A549 (cell line): ENCODE measurements at places on chromosomes 3 and 15.

- DNase-seq: no peak
Measured at GRCh38 chr15:74511583-74511982, 29.4 kb upstream of the ARID3B start.

DNA sequence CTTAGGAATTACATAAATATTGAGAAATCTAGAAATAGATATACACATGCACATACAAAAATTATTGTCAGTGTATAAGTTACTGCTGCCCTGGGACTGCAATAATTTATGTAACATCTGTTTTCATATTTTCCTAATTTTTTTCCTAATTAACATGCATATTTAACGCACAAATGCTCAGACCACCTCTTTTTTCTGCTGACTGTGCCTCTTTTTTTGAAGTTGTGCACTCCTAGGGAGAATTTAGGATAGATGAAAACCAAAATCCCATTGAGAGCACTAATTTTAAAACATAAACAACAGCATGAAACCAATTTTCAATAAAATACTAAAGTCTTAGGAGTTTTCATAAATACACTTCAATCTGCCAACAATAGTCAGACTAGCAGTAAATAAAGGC is 154.0 kb downstream of the TBC1D5 start:
- DNase-seq: no peak

DNA sequence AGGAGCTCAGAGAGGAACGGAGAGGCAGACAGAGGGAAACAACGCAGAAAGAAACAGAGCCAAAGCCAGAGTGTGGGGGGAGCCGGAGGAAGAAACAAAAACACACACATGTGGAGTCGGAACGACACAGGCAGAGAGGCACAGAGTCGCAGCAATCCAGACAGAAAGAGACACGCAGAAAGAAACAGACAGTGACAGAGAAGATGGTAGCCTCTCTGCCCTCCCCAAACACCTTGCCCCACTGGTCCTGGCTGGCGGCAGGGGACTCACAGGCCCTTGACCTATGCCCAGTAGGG is 1.7 kb downstream of the NCKIPSD start:
- DNase-seq: no peak

DNA sequence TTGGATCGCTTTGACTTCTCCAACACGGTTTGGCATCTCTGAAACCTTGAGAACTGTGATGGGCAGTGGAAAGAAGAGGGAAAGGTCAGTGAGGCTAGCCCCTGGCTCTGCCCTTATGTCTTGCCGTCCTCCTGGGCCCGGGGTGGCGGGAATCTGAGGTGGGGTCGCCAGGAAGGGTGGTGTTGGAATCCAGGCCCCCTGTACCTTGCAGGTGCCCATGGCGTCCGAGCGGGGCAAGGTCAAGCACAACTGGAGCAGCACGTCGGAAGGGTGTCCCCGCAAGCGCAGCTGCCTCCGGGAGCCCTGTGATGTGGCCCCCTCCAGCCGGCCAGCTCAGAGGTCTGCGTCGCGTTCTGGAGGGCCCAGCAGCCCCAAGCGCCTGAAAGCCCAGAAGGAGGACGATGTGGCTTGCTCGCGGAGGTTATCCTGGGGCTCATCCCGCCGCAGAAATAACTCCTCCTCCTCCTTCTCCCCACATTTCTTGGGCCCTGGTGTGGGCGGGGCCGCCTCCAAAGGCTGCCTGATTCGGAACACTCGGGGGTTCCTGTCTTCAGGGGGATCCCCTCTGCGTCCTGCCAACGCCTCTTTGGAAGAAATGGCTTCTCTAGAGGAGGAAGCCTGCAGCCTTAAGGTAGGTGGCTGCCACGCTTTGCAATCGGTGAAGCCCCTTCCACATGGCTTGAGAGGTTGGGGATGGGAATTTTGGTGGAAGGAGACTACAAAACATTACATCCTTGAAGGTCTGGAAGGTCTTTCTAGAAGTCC is 907 bp downstream of the TATDN2 start:
- peak; percentile 62 for DNase-seq

GRCh38 chr15:87599616-87600015 is 656.9 kb downstream of the NTRK3 start:
- DNase-seq: no peak

DNA sequence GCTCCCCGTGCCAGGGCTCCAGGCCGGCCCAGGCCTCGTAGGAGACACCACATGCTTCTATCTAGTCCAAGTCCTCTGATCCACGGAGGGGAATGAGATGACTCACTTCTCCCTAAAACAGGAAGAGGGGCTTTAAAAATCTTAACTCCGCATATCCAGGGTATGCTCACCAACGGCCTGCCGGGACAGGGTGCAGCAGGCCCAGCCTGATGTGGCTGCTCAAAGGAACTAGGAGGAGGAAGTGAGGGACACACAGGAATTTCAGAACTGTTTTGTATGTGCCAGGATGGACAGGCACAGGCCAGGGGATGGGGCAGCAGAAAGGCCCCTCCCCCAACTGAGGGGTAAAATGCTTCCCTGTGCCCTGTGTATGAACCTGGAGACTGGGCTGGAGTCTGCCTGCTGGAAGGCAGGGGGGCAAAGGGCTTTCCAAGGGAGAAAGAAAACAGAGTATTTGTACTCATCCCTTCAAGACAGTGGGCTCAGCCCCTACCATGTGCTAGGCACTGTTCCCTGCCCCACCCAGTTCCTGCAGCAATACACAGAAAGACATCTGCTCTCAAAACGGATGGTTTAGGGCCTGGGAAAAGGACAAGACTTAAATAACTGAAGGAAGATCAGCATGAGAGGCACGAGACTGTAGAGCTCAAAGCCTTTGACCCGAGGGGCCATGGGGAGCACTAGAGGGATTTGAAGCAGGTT is 22.1 kb downstream of the CHDH start:
- no peak for DNase-seq

DNA sequence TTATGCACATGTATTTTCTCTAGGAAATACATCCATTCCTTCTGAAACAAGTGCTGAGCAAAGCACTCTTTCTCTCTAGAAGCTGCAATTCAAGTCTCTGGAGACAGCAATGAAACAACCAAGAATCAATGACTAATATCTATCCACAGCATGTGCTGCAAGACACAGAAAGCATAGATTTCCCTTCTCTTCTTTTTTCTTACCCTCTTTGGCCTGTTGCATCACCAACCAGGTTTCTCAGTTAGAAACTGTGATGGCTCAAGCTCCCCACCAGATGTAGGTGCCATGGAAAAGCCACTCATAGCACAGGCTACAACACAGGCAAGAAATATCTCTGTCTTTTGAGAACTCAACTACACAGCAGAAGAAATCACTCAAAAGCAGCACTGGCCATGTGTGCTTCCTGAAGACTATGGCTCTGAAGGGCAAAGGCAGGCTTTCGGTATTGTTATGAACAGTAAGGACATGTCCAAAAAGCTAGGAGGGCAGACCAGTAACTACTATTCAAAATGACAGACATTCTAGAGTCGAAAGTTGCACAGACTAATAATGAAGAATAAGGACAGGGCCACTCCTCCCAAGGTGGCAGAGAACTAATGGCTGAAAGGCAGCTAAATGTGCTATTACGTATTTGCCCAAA is 15.5 kb downstream of the ZDHHC3 start:
- no peak for DNase-seq

DNA sequence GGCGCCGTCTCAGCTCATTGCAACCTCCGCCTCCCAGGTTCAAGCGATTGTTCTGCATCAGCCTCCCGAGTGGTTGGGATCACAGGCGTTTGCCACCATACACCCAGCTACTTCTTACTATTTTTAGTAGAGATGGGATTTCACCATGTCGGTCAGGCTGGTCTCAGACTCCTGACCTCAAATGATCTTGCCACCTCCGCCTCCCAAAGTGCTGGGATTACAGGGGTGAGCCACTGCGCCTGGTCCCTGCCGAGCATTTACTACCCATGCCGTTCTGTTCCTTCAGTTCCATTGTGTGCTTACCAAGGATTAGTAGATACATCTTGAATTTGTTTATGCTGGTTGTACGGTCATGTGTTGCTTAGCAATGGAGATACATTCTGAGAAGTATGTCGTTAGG is 10.3 kb downstream of the CHD2 start:
- no peak for DNase-seq

GRCh38 chr15:29465816-29466215 is 196.2 kb upstream of the NSMCE3 start:
- DNase-seq: no peak

- no peak for DNase-seq
Measured at GRCh38 chr15:67805666-67806516, 19.4 kb upstream of the SKOR1 start.

- no peak for DNase-seq
Measured at GRCh38 chr3:13115991-13116390, 42.8 kb upstream of the IQSEC1 start.

DNA sequence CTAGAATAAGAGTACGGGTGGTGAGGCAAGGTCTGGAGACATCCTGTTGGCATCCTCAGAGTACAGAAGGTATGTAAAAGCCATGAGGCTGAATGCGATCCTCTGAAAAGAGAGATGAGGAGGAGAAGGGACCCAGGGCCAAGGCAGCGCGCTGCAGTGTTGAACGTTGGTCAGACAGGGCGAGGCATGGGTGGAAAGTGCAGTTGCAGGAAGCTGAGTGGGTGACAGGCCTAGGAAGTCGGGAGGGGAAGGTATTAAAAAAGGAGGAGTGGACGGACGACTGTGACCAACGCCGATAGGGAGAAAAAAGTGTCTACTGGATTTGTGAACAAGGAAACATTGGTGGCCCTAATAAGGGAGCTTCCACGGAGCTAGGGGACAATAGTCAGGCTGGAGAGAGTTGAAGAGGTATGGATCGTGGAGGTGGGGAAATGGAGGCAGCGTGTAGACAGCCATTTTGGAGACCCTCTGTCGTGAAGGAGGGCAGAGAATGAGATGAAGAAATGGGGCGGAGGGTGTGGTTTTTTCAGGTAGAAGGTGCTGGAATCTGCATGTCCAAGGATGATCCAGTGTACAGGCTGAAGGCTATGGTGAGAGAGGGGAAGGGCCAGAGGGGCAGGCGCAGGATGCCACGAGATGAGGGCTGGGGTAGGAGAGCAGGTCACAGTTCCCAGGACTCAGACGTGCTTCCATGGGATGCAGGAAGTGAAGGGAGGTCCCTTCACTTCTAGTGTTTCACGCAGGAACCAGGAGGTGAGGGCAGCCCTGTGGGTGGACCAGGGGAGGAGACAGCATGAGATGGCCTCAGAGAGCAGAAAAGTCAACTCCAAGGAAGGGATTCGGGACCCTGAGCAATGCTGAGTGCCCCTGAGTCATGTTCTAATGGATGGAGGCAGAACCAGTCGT is 115.9 kb downstream of the ASB7 start:
- no peak for DNase-seq

- DNase-seq: no peak
Measured at GRCh38 chr3:71816767-71817156, 31.8 kb upstream of the PROK2 start.

GRCh38 chr3:194340757-194341400 is 10.2 kb downstream of the CPN2 start:
- no peak for DNase-seq

DNA sequence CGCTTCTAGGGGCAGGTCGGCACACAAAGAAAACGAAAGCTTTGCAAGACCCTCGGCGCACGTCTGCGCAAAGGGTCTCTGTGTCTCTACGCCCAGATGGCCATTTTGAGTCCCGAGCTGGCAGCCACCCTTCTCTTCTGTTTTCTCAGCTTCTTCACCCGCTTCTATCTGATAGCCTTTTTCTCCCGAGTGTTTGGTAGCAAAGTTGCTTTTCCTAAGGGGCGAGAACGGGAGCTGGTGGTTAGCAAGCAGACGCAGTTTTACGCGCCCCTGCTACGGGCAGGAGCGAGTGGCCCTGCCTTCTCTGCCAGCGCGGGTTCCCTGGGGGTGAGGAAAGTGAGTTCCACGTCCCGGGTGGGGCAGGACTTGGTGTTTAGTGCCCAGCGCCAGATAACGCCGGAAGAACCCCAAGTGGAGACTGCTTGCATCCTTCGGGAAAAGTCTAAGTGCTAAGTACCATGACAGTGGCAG is 2.9 kb upstream of the MKRN2 start:
- no peak for DNase-seq

DNA sequence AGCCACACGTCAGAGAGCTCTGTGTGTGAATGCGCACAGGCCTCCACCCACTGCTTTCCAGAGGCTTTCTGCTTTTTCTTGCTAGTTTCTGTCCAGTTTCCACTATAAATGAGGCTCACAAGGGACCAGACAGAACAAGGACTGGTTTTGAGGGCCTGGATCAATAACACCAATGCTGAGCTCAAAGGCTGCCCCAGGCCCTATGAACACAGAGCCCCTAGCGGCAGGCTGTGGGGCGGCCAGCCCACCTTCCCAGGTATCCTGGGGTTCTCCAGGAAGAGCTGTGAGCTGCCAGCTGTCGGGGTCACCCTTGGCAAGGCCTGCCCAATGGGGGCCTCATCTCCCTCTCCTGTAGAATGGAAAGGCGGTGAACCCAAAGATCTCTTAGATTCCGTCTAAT is 2.2 kb upstream of the ITIH3 start:
- DNase-seq: no peak

DNA sequence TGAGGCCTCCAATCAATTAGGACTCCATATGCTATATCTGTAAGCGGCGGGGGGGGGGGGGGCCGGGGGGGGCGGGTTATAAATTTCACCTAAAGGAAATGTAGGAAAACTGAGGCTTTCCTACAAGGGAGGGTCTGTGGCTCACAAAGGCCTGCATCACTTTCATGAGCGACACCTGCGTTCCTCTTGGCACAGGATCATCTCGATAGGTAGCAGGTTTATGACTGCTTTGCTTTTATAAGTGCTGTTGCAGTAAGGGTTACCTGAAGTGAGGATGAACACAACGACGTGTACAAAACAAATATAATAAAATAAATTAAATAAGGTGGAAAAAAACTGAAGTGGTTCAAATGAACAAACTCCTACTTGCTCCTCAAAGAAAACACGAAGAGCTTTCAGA is 194.3 kb downstream of the FOXP1 start:
- no peak for DNase-seq

DNA sequence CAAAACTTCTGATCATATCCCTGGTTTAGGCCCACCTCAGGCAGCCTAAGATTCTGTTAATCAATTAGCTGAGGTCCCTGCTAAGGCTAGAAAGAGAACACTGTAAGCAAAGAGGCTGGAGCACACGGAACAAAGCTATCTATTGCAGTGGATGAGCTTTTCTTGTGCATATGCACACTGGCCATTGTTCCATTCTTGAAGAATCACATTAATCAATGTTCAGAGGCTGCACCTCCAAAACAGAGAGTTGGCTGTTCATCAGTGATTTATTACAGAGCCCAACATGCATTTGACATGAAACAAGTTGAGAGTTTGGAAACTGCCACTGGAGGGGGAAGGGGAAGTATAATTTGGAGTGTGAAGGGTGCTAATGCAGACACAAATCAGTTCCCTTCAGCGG is 873.0 kb downstream of the ROBO1 start:
- DNase-seq: no peak

- no peak for DNase-seq
Measured at GRCh38 chr3:131705558-131706051, 202.8 kb upstream of the MRPL3 start.

DNA sequence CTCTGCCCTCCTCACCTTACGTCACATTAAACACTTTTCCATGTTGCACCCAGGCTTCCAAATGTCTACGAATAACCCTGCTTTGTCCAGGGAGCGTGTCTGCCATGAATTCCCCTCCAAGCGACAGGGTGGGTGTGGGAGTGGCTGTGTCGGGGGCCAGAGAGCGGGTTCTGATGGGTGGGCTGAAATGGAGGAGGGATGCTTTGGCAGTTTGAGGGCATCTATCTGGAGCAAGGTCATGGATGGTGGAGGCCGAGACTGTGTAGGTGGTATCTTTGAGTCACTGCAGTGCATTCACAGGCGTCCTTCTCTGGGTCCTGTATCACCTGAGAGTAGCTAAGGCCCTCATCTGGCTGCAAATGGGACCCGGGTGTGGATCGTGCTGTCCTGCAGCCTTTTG is 36.6 kb downstream of the SMAD6 start:
- no peak for DNase-seq

- DNase-seq: peak; percentile 47
Measured at GRCh38 chr3:185820973-185821758, 3.7 kb downstream of the IGF2BP2 start.

GRCh38 chr15:63384906-63385305 is 3.3 kb upstream of the CA12 start:
- DNase-seq: no peak
